Left hindlimb (tissue), 1 donor: ENCODE measurements at places on chromosomes 7 and 10.

DNA sequence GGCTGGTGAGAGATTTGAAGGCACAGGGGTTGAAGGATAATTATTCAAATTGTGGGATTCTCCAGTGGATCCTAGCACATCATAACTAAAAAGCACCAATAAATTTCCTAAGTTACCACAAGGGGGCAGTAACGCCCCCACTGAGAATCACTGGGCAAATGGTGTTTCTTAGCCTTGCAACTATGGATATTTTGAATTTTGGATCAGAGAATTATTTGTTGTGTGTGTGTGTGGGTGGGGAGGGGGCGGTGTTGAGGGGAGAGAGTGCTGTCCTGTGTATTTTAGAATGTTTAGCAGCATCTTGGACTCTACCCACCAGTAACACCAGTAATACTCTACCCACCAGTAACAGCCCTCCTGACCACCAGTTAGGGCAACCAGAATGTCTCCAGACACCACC is 63.3 kb upstream of the PRKG1 start:
- DNase-seq = peak; percentile 40

DNA sequence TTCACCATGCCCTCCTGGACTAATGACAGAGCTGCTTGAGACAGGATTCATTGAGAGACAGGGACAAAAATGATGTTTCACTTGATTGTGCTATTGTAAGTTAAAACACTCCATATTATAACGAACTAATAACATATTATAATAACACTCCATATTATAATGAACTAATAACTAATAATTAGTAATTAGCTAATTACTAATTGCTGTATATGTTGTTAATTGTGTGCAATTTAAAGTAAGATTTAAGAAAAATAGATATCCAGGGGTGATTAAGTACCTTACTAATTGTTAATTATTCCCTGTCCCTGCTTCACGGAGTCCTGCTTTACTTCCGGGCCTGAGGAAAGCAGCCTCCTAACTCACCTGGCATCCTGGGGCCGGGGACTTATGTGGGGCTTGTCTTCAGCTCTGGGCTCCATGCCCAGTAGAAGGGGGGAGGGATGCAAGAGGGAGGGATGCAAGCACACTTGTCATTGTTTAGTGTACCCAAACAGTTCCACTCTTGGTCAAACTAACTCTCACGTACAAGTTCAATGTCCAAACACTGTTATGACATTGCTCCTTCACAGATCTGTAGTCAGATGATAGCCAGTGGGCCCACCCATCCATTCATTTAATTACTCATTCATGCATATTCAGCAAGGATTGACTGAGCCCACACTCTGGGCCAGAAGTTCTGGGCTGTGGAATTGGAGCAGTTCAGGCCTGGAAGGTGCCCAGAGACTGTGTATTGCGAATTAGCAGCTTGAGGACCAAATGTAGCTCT is 53.8 kb downstream of the COL13A1 start:
- no peak for DNase-seq

- no peak for DNase-seq
These were observed 1.0 kb upstream of the KNDC1 start for GRCh38 chr10:133158756-133159610.

DNA sequence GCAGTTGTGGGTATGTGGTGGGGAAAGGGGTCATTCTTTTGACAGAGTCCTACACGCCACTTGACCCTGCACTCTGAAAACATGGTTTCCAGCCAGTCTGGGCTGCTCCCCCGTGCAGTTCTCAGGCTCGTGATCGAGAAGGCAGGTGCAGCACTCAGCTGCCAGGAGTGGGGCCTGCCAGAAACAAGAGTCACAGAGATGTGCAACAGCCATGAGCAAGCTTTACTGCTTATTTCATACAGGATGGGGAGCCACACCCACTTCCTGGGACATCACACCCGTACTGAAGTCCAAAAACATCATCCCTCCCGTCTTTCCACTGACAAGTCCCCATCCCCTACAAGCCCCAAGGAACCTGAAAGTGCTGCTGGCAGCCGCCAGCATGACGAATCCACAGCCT is 9.3 kb downstream of the ATG9B start:
- DNase-seq = no peak

DNA sequence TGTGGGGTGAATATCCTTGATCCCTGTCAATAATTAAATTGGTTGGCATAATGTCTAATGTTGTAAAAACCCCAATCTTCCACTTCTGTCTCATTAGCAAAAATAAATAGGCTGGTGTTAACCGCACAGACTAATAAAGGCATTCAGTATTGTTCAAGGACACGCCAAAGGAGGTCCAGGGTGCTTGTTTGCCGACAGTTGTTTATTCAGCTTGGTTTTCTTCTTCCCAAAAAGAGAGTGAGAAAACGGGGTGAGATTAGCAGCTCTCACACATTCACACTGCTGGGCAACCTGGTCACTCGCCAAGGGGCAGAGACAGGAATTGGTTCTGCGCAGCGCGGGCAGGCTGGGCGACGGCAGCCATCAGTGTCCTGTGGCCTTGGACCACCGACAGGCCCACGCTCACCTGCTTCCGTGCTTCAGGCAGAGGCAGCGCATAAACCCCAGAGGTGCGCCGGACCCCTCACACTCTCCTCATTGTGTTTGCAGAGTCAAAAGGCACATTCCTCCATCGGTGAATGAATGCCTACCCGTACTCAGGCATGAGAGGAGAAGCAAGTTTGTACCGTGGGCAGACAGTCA is 26.2 kb upstream of the LMBR1 start:
- DNase-seq = no peak

- DNase-seq = no peak
These were observed 189.2 kb downstream of the C7orf25 start for GRCh38 chr7:42722716-42723115.

DNA sequence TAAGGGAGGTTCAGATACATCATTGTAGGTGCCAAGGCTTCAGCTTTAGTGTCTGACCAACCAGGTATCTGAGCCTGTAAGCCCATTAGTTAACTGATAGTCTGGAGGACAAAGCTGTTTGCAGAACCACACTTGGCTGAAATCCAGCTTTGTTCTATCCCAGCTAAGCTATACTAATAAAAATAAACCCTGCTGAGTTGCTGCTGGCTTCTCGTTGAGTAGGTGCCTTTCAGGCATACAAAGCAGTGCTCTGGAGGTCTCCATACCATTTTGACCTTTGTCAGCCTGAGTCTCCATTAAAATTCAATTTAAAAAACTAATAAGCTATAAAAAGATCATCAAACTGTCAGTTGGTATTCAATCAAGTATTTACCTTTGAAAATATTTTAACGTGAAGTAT is 22.0 kb downstream of the CDCA7L start:
- no peak for DNase-seq
